Uterus (tissue), 4 donors: ENCODE measurements at places on chromosomes 7 and 10. TPM values are rescaled to one million over a fixed set of nuclear protein-coding genes. Genes with fewer than 3 reads are reported as not detected.
A peak's percentile ranks its signal among the peaks of the same experiment; 100 is the strongest.

The PDZD7 gene
- total RNA-seq = under 0.01 TPM

The GCK gene
- total RNA-seq = 2.6 TPM

The UBN2 gene
- 40.5 TPM for total RNA-seq

The HOXA11 gene
- total RNA-seq = 32.4 TPM

The GJD4 gene
- total RNA-seq = not detected

The H2AZ2 gene
- 270 TPM for total RNA-seq

- H3K27me3 ChIP-seq = no peaks in the 10 kb centered on the region
- H3K27ac ChIP-seq = peak within 1 kb of the TSS; percentile 91
- peak within 1 kb of the TSS; percentile 52 for H3K4me3 ChIP-seq
- H3K36me3 ChIP-seq = no peaks in the 10 kb centered on the region
Observed at GRCh38 chr7:19117091-19117869, at the start of gene TWIST1. TSS of gene TWIST1 (minus strand) at chr7:19117636. CDS start at chr7:19117321, 315 bp downstream.

DNA sequence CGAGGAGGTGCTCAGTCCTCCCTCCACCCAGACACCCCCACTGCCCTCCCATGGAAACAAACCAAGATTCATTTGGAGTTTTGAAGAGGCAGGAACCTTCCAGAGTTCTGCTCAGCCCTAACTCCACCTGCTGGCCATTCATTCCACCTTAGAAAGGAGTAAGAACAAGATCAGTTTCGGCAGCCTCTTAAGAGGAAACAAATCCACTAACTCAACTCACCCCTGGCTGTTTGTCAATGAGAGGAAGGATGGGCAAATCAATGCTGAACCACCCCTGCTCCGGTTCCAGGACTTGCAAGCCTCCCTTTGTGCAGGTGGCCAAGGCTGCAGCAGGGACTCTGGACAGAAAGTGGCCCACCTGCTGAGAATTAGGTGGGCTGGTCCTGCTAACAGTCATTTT is 26.2 kb downstream of the CCDC3 start:
- no peak overlapping the region for H3K27ac ChIP-seq
- no peak overlapping the region for H3K4me3 ChIP-seq
- H3K4me1 ChIP-seq = no peaks in the 10 kb centered on the region
- H3K27me3 ChIP-seq = no peaks in the 10 kb centered on the region

DNA sequence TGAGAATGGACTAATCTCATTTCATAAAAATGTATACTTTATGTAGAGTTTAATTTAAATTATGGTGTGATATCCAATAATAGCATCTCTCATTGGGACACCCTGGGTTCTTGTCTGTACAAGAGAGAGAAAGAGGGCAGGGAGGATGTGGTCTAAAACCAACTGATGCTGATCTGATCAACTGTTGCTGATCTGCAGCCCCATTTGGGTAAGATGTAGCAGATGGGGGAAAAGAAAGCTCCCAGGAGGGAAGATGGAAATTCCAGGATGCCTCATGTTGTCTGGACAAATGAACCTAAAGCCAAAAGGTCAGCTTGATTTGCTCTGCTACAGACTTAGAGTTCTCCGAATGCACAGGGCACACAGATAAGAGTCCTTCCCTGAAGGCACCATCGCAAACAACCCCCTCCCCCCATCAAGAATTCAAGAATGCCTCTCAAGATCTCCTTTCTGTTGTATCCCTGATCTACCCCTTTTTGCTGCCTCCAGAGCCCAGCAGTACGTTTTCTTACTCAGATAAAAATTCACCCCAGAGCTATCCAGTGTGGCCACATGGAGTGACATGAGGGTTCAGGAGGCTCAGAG is 171.4 kb upstream of the INHBA start:
- no peaks in the 10 kb centered on the region for H3K36me3 ChIP-seq
- H3K27me3 ChIP-seq = no peaks in the 10 kb centered on the region
- no peaks in the 10 kb centered on the region for H3K4me1 ChIP-seq
- no peak for DNase-seq
- no peak overlapping the region for H3K27ac ChIP-seq

DNA sequence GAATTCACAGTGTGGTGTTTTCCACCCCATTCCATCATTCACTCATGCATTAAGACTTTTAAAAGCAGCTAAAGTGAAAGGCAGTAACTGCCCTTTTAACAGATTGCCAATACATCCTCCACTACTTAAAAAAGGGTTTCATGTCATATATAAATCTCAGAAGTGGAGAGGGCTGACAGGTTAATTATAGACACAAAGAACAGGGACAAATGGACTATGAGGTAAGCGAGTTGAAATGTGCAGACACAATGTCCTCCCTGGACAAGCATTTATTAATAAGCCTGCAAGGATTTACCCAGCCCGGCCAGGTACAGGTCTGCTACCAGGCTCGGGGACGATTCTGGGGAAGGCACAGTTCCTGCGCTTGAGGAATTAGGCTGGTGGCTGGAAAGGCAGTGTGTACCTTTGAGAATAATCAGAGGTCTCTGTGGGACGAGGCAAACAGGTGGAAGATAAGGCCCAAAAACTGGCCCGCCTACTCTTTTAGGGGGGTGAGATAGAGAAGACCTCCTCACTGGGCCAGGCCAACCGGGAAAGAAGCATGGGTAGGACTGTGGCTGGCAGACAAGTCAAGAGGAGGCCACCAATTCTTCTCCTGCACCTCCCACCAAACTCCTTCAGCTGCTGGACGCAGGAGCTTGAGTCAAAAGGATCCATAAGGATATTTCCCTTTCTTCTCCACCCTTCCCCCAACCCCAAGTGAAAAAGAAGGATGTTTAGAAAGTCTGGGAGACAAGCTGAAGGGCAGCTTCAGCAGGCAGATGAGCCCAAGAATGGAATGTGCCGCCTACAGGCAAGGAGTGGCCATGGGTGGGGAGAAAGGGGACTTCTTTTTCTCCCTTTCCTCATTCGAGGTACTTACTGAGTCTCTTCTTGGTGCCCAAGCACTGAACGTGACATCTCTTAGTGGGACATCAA is 1.5 kb downstream of the PDLIM1 start:
- H3K27ac ChIP-seq = peak overlapping the region; percentile 83
- no peaks in the 10 kb centered on the region for H3K4me1 ChIP-seq

GRCh38 chr7:87331687-87332252 is 13.7 kb upstream of the CROT start:
- no peaks in the 10 kb centered on the region for H3K27me3 ChIP-seq
- no peak overlapping the region for H3K27ac ChIP-seq
- DNase-seq = no peak
- H3K4me3 ChIP-seq = no peak overlapping the region
- no peaks in the 10 kb centered on the region for H3K4me1 ChIP-seq
- H3K36me3 ChIP-seq = no peaks in the 10 kb centered on the region

DNA sequence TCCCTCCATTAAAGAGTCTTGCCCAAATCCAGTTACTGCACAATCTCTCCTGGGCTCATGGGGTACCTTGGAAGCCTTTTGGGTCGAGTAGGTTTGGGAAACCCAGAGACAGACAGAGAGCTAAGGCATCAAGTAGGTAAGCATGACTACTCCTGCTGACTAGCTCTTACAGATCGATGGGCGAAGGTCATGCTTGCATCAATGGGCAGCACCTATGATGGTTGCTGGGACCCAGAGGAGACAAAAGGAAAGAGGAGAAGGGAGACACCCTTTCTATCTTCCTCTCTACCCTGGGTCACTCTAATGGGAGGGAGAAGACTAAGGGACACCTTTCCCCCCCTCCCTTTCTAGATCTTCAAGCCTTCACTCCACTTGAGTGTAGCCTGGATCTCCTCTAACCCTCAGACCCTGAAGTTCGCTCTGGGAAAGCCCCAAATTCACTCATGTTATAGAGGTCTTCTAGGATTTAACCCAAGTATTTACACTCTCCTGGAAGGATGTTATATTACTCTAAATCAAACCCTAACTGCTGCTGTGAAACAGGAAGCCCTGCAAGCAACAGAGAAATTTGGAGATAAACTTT is 31.6 kb upstream of the ZNF746 start:
- no peaks in the 10 kb centered on the region for H3K36me3 ChIP-seq
- no peaks in the 10 kb centered on the region for H3K4me1 ChIP-seq
- H3K4me3 ChIP-seq = no peak overlapping the region
- no peaks in the 10 kb centered on the region for H3K27me3 ChIP-seq
- DNase-seq = no peak

GRCh38 chr7:151756076-151756731 is 120.7 kb downstream of the PRKAG2 start:
- no peaks in the 10 kb centered on the region for H3K36me3 ChIP-seq
- DNase-seq = peak; percentile 39
- H3K27me3 ChIP-seq = no peaks in the 10 kb centered on the region
- no peaks in the 10 kb centered on the region for H3K4me1 ChIP-seq
- H3K4me3 ChIP-seq = no peak overlapping the region

GRCh38 chr10:80211786-80212185 is 6.4 kb upstream of the ANXA11 start:
- H3K4me3 ChIP-seq = no peak overlapping the region
- no peaks in the 10 kb centered on the region for H3K27me3 ChIP-seq
- H3K4me1 ChIP-seq = no peaks in the 10 kb centered on the region
- no peaks in the 10 kb centered on the region for H3K36me3 ChIP-seq

DNA sequence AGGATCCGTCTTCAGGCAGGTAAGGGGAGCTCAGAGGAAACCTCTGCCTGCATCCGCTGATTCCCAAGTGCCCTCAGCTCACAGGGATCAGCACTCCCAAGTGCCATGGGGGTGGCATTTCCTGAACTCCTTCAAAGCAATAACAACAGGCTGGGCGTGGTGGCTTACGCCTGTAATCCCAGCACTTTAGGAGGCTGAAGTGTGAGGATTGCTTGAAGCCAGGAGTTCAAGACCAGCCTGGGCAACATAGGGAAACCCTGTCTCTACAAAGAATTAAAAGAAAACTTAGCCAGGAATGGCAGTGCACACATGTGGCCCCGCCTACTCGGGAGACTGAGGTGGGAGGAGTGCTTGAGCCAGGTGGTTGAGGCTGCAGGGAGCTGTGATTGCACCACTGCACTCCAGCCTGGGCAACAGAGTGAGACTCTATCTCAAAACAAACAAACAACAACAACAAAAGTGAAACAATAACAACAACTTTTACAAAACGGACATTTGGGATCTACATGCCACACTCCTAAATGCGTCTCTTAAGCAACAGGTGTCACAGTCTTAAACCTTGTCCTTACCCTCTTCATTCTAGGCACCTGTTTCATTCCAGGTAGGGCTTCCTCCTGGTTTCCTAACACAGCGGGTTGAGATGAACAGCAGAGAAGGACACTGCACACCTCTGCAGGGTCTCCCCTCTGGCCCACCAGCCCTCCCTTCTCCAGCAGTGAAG is 73.8 kb downstream of the PAXIP1 start:
- H3K27me3 ChIP-seq = no peaks in the 10 kb centered on the region
- DNase-seq = no peak
- H3K27ac ChIP-seq = peak overlapping the region; percentile 95
- no peaks in the 10 kb centered on the region for H3K36me3 ChIP-seq
- H3K4me3 ChIP-seq = peak overlapping the region; percentile 53

DNA sequence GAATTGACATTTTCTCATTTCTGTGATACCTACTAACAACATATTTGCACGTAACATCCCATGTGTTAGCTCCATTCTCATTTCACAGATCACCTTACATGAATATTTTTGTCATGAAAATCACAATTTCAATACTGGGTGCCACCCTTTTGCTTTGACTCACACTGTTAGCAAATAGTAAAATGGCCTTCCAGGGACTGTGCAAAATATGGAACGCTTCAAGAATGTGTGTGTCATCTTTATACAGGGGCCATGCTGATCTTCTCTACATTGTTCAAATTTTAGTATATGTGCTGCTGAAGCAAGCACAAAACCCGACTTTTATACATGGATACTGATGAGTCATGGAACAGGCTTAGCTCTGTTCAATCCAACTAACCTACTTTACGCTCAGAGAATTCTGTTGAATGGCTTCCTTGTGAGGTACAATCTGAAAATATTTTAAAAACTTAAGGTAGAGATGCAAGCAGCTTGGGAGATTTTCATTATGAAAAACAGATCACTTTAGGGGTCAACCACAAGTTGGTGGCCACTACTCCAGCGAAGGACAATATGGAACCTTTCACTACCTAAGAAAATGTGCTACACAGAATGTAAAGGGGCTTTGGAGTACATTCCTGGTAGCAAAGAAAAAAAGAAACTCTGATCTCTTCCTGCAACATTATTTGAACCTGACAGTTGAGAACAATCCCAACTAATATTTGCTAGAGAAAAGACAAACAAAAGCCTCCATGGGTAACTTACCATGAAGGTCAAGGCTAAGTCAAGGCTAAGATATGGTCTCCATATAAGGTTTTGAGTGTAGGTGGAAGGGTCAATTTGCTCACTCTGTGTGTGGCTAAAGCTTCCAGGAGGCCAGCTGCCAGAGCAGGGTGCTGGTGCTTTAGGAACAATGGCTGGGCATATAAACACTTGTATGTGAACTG is 11.9 kb downstream of the ANKRD26 start:
- H3K36me3 ChIP-seq = no peaks in the 10 kb centered on the region
- DNase-seq = no peak
- H3K4me1 ChIP-seq = no peaks in the 10 kb centered on the region
- H3K4me3 ChIP-seq = no peak overlapping the region
- no peaks in the 10 kb centered on the region for H3K27me3 ChIP-seq

- H3K27ac ChIP-seq = no peak overlapping the region
- no peaks in the 10 kb centered on the region for H3K4me1 ChIP-seq
- H3K4me3 ChIP-seq = no peak overlapping the region
- no peaks in the 10 kb centered on the region for H3K36me3 ChIP-seq
- no peak for DNase-seq
Observed at GRCh38 chr7:50865450-50865849, 82.8 kb upstream of the GRB10 start.

DNA sequence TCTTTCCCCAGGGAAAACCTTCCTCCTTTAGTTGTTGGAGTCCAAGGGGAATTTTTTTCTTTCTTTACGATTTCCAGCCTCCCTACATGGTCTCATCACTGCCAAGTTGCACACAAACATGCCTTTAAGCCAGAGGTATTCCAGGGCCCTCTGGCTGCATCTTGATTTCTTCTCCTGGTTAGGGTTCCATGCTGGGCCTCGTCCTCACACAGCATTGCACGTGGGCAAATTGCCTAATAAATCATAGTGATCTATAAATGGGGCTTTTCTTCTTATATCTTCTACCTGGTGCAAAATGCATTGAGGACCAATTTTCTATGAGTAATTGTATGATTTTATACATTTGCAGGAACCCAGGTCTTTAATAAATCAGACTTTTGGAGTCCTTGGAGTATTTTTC is 284.2 kb downstream of the C7orf25 start:
- H3K4me1 ChIP-seq = no peaks in the 10 kb centered on the region
- no peaks in the 10 kb centered on the region for H3K27me3 ChIP-seq
- no peaks in the 10 kb centered on the region for H3K36me3 ChIP-seq
- peak overlapping the region; percentile 25 for H3K27ac ChIP-seq
- no peak for DNase-seq
